ENCODE measurements at places on chromosomes 16 and 17.

GRCh38 chr16:22239131-22239805 is 33.2 kb downstream of the EEF2K start:
- DNase-seq, result no peak

GRCh38 chr16:23930791-23931190 is 95.0 kb downstream of the PRKCB start:
- no peak for DNase-seq

GRCh38 chr16:26111900-26112299 is 420.1 kb downstream of the HS3ST4 start:
- DNase-seq, result no peak

DNA sequence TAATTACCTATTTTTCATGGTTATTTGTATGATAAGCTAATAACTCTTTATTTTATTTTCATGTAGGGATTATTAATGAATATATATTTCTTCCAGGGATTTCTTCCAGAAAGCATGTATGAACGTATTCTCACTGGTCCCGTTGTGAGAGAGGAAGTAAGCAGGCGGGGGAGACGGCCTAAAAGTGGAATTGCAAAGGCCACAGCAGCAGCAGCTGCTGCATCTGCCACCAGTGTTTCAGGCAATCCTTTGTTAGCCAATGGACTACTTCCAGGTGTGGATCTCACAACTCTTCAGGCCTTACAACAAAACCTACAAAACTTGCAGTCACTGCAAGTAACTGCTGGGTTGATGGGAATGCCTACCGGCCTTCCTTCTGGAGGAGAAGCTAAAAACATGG is 110.3 kb upstream of the RBL2 start:
- no peak for DNase-seq

DNA sequence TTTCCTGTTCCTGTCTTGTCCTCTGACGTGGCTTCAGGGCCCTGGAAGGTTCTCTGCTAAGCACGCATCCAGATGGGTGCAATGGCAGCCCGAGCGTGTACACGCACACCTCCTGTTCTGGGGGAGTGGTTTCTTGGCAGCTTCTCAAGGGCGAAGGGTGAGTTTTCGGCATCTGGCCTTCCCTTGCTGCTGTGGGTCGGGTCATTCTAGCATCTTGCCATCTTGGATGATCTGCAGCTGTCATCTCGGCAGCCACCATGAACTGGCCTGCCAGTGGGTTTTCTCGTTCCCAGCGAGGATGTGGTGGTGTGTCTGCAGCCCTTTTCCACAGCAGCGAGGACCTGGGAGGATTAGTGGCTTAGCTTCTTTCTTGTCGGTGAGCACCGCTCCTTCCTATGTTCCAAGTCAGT is 10.6 kb downstream of the MSI2 start:
- DNase-seq, result no peak

DNA sequence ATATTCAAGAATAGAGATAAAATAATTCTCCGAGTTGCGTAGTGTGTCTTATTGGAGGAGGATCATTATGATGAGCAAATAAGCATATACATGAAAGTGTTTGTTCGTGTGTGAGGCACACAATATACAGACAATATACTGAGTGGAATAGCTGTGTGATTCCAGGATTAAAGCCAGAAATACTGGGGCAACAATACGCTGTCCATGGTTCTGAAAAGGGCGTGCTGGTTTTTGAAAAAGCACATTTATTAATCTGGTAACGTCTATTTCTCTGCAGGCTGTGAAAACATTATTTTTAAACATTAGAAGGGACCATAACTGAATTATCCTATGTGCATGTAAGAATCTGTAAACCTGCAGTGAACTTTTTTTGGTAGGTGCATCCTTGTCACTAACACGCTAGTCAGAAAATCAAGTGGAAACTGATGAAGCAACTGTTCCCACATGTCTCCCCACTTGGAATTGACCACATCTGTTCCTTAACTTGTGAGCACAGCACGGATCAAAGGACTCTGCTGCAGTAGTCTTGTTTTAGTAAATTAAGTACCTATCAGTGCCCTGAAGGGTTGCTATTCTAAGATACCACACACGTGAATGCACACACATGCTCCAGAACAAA is 346.0 kb downstream of the GRIN2A start:
- DNase-seq, result no peak

- no peak for DNase-seq
Measured at GRCh38 chr16:85256190-85256739, 144.0 kb upstream of the CIBAR2 start.

DNA sequence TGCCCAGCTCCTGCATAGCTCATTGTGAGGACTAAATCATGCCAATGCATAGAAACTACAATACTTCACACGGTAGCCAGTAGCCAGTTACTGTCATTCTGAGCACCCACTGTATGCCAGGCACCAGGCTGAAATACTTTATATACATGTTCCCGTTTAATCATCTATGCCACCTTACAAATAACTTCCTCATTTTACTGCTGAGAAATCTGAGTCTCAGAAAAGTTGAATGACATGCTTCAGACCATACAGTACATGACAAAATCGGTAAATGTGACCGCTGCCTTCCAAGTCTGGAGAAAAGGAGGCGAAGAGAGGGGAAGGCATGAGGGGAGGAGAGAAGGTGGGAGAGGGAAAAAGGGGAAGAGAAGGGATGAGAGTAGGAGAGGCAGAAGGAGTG is 9.2 kb upstream of the TLCD3B start:
- DNase-seq, result no peak

GRCh38 chr17:32998111-32998886 is 6.7 kb downstream of the SPACA3 start:
- DNase-seq, result peak; percentile 21

DNA sequence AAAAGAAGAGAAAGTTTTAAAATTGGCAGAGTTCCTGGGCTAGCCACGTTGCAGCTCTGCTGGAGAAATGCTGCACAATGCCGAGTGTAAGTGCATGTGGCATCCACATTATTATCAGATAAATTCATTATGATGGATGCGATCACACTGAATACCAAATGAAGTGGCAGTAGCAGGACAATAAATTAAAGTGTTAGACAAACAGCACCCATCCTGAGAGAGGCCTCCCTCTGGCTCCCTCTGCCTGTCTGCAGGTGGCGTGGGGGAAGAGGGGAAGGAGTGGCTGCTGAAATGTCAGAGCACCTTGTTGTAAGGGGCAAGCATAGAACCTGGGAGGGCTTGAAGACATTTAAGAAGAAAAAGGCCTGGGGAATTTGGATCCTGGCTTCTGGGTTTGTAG is 324.1 kb downstream of the HAPSTR1 start:
- DNase-seq, result no peak

- no peak for DNase-seq
Measured at GRCh38 chr16:84766978-84767773, 52.6 kb upstream of the CRISPLD2 start.

DNA sequence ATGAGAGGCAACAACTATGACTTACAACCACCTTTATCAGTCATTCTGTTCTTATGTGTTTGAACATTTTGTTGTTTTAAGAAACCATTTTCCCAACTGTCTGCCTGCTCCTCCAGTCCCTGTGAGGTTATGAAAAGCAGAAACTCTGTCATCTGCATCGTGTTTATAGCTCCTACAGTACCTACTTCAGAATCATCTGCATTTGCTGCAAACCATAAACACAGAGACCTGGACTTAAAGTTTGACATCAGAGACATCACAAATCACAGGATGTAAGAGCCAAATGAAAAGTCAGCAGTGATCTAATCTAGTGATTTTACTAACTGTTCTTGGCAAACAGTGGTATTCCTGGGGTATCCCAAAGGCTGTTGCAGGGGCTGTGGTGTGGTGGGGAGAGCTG is 55.2 kb downstream of the CDH11 start:
- DNase-seq, result no peak
